Cardiac muscle cell (in vitro differentiated cells and primary cell): ENCODE measurements at places on chromosomes 1 and 21. TPM values are rescaled to one million over a fixed set of nuclear protein-coding genes. Genes with fewer than 3 reads are reported as not detected.

The CTH gene
- 4.3 and 4.8 TPM in 2 replicates for total RNA-seq

The CRNN gene
- not detected in 2 replicates for total RNA-seq

The HES3 gene
- total RNA-seq = not detected in 2 replicates

The INKA2 gene
- total RNA-seq = 7.5 and 11.1 TPM in 2 replicates

GRCh38 chr1:85137660-85138059, 63.2 kb downstream of the SYDE2 start:
- no peak overlapping the region for H3K4me3 ChIP-seq
- H3K4me1 ChIP-seq = no peaks in the 10 kb centered on the region

DNA sequence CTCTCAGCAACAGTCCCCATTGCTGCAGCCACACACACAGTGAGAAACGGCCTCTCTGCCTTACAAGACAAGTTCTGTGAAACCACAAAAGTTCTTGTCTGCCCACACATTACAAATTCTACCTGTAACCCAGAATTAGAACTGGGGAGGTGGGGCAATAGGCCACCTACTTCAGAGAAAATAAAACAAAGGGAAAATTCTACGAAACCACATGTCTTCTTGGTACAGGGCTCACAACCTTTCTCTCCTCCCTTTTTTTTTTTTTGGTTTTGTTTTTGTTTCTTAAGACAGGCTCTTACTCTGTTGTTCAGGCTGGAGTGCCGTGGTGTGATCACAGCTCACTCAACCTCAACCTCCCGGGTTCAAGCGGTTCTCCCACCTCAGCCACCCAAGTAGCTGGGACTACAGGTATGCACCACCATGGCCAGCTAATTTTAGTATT, 30.2 kb downstream of the LPAR3 start:
- DNase-seq = no peak
- no peaks in the 10 kb centered on the region for H3K27me3 ChIP-seq

DNA sequence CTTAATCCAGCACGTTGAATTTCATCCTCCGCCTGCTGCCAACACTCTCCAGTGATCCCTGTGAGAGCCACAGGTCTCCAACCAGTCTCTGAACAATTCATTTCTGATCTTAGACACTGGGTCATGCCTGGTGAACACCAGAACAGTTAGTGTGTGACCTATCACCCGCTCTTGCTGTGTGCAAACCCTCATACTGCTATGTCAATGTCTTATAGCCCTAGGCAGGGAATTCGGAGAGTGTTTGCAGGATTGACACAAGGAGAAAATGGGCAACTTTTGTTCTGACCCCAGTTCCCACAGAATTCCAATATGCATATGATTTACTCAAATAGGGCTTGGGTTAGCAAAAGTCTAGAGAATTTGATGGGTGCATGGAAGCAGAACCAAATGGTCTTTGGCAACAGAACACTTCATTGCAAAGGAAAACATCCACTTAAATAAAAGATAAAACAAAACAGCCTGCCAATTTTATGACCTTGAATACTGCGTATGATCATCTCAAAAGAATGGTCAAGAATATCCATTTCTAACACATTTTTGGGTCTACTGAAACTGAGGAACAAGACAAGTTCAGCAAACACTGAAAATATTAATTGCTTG, 23.0 kb upstream of the GUCA2B start:
- no peaks in the 10 kb centered on the region for H3K4me1 ChIP-seq
- no peak overlapping the region for H3K27ac ChIP-seq
- no peaks in the 10 kb centered on the region for H3K36me3 ChIP-seq
